ENCODE measurements at places on chromosomes 12 and 14.

GRCh38 chr12:129193263-129193871, 340.1 kb downstream of the GLT1D1 start:
- DNase-seq: no peak

DNA sequence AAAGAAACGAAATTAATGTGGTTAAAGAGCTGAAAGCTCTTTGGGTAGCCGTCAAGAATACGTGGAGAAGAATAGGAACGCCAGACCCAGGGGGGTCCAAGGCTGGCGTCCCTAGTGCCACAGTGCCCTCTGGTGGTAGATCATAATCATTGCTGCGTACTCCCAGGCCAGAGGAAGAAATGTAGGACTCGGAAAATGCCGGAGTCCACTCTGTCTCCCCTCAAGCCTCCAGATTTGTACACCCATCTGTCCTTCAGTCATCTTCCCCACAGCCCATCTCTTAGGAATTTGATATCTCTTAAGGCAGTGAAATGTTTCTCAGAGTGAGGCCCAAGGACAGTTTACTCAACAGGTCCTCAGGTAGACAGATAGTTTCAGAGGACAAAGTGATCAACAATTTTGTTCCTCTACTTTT, 25.4 kb upstream of the PLEKHG6 start:
- peak; percentile 86 for DNase-seq

DNA sequence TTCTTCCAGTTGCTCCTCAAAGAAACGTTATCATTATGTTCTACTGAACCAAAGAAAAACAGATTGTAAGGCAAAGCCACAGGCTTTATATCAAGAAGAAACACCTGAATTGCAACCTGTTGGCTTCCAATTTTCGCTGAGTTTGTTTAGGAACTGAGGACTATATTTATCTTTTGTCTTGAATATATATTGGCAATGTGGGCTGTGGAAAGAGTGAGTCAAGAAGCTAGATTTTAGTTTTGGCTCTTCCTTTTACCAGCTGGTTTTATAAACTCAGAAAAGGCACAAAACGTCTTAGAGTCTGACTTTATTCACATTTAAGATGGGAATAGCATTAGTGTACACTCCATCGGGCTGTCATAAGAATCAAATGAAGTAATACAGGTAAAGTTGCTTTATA, 10.4 kb upstream of the PTHLH start:
- DNase-seq: peak; percentile 66

DNA sequence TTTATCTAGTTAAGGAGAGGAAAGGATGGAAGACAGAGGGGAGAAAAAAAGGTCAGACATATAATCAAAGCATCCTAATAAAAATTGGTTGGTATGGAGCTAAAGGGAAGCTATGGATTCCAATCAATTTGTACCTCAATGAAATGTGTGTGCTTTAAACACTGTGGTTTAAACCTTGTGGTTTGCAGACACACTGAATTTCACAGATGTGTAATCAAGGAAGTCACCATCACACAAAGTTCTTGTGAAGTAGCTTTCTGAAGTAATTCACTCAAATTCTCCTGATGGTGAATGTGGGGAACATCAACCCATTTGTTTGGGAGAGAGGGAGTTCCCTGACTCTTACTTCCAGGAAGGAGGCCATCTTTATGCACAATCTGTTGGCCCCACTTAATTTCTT, 243.3 kb upstream of the KRR1 start:
- no peak for DNase-seq

DNA sequence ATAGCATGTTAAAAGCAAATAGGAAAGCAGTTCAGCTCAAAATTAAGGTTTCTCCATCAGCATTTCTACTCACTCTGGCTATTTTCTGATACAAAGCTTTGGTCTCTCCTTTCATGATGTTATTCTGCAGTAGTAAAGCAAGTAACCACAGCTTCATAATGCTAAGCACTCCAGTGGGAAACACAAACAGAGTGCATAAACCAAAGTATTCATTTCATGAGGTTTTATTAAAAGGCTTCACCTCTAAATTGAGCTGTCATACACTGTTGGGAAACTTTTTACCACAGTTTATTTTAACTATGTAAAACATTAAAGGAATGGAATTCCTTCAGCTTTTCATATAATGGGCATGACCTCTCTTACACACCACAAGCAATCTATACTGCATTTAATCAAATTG, 157.9 kb upstream of the LMO3 start:
- DNase-seq: no peak

DNA sequence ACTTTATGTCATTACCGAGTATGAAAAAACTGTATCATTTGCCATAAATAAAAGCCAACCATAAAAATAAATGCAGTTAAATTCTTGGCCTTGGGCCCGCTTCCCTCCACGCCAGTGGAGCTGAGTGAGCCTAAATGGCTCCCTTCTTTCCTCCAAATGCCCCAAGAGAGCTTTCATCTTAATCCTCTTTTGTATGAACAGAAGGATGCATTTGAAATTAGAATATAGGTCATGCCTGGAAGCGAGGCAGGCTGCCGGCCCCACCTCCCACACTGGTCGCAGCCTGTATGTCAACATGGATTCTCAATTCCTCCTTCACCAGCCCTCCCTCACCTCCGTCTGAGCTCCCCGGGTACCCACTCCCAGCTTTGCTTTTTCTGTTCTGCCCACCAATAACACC, 245.7 kb downstream of the SLC15A4 start:
- no peak for DNase-seq

GRCh38 chr14:49857427-49858003, 4.9 kb upstream of the NEMF start:
- no peak for DNase-seq
